Sigmoid colon (tissue), 7 donors: ENCODE measurements at places on chromosomes 1 and 21. TPM values are rescaled to one million over a fixed set of nuclear protein-coding genes. Genes with fewer than 3 reads are reported as not detected.

- no peak for DNase-seq
These were observed 106.8 kb downstream of the ZBTB18 start for GRCh38 chr1:244157731-244158438.

DNA sequence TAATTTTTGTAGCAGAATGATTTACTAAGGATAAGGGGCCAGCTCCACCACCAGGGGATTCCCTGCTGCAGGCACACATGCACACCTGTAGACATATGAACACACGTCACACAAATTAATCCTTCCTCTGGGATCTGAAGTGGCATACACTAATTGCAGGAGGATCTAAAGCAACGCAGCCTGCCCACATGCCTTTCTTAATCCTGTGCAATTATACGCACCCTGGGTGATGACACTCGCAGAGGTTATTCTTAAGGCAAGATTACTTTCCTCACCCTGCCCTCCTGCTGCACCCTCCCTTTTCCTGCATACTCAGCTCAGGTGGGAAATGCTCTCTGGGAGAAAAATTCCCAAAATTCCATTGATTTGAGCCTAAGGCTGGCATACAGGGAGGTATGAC is 7.5 kb upstream of the LORICRIN start:
- DNase-seq, result no peak

DNA sequence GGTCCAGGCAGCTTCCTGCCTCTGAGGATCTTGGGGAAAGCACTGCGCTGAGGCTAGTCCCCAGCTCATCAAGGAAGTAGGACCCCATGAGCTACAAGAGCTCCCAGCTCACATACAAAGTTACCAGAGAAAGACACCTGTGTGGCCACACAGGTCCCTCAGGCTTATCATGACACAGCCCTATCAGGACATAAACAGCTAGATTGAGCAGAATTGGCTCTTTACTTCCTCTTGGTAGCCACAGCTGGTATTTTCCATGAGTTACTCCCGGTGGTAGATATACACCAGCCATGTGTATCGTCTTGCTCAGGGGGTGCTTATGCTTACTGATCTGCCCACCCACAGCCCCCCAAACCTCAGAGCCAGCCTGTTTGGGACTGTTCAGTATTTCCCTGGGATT is 1.2 kb downstream of the LENEP start:
- DNase-seq, result no peak

GRCh38 chr1:161427733-161428516 is 60.2 kb upstream of the CFAP126 start:
- DNase-seq, result no peak

DNA sequence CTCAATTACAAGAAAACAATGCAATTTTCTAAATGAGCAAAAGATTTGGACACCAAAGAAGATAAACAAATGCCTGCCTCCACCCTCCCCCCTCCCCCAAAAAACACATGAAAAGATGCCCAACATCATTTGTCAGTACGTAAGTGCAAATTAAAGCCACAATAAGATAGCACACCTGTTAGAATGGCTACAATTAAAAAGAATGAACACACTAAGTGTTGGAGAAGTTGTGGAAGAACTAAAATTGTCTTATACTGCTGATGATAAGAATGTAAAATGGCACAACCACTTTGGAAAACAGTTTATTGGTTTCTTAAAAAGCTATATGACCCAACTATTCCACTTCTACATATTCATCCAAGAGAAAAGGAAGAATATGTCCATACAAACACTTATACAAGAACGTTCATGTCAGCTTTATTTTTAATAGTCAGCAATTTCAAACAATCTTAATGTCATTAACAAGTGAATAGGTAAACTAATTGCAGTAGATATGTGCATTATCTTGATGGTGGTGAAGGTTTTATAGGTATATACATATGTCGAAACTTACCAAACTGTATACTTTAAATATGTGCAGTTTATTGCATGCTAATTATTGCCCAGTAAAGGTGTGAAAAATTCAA is 10.4 kb downstream of the IL20 start:
- DNase-seq, result no peak

DNA sequence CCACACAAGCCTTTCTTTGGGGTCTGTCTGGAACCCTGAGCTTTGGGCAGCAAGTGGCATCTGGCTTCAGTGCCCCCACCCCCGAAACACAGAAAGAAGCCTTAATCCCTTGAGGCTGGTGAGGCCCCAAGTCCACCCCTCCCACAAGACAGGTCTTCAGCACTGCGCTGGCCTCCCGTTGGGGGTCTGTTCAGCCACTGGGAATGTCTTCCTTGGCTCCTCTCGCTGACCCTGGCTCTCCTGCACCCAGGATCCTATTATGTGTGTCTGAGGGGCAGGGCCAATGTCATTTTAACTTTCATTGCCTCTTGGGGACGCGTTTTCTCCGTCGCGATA is 26.9 kb downstream of the ATP8B2 start:
- DNase-seq, result no peak

DNA sequence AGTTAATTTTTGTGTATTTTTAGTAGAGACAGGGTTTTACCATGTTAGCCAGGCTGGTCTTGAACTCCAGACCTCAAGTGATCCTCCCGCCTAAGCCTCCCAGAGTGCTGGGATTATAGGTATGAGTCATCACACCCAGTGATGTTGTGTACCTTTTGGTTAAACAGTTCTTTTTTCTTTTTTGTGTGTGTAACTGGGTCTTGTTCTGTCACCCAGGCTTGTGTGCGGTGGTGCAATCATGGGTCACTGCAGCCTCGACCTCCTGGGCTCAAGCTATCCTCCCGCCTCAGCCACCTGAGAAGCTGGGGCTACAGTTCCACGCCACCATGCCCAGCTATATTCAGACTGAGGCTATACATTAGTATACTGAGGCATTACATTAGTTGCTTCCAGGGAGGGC is 37.8 kb downstream of the GABPB2 start:
- DNase-seq, result no peak

GRCh38 chr1:114338191-114338890 is 172.7 kb downstream of the TRIM33 start:
- no peak for DNase-seq

GRCh38 chr1:23224739-23225648 is 7.7 kb upstream of the HTR1D start:
- DNase-seq, result no peak

- DNase-seq, result no peak
These were observed 28.3 kb upstream of the KCNK2 start for GRCh38 chr1:215054266-215054665.

- no peak for DNase-seq
These were observed 26.4 kb upstream of the EVA1B start for GRCh38 chr1:36349839-36350238.

- DNase-seq, result peak; percentile 89
These were observed at the start of gene DIPK1A for GRCh38 chr1:92961131-92961895. Gene DIPK1A (minus strand): TSS chr1:92961462. CDS start chr1:92961429, 33 bp downstream.

GRCh38 chr1:219235903-219236481 is 62.3 kb downstream of the LYPLAL1 start:
- no peak for DNase-seq

GRCh38 chr1:42830631-42831030 is 13.4 kb upstream of the SVBP start:
- DNase-seq, result no peak

- DNase-seq, result no peak
These were observed 80.5 kb upstream of the PRMT6 start for GRCh38 chr1:106975944-106976343.

GRCh38 chr1:174692313-174692712 is 244.5 kb downstream of the GPR52 start:
- no peak for DNase-seq

GRCh38 chr1:81757398-81758020 is 43.2 kb upstream of the ADGRL2 start:
- no peak for DNase-seq

GRCh38 chr1:214579183-214579582 is 23.8 kb upstream of the CENPF start:
- no peak for DNase-seq

GRCh38 chr21:17461014-17461413 is 51.8 kb upstream of the CXADR start:
- DNase-seq, result no peak

DNA sequence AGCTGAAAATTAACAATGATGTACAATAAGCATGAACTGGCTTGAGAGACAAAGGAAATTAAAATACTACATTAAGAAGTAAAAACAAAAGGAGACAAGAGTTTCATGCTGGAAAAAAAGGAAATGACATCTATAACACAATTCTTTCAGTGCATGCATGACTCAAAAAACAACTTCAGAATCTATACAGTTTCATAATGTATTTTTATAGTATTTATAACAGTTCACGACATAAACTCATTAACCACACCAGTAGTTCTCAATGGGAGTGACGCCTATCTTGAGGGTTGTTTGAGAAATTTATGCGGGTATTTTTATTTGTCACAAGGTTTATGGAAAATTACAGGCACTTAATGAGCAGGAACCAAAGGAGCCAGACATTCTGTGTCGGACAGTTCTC is 168.5 kb downstream of the SMYD3 start:
- DNase-seq, result no peak

DNA sequence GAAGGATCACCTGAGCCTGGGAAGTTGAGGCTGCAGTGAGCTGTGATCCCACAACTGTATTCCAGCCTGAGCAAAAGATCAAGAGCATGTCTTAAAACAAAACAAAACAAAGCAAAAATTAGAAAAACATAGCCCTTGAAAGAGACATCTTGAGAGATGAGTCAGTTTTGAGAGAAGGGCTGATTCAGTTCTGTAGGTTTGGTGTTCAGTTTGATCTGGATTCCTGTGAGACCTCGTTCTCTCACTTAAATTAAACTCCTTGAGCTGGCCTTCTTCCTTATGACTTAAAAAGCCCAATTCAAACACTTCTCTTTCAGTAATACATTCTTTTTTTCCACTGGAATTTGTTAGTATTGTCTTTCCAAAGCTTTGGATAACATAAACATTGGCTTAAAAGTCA is 164.2 kb downstream of the NRIP1 start:
- no peak for DNase-seq

- no peak for DNase-seq
These were observed 6.4 kb downstream of the PADI3 start for GRCh38 chr1:17255336-17255735.

GRCh38 chr1:37472281-37472680 is 2.1 kb upstream of the ZC3H12A start:
- DNase-seq, result no peak

ZC3H11A gene
- total RNA-seq, result 111 TPM

LY9 gene
- total RNA-seq, result not detected

BARHL2 gene
- not detected for total RNA-seq

TMEM269 gene
- not detected for total RNA-seq

CEPT1 gene
- total RNA-seq, result 28.2 TPM

TNNI3K gene
- total RNA-seq, result 1.6 TPM

KCNQ4 gene
- total RNA-seq, result 9.5 TPM

OR2L3 gene
- total RNA-seq, result 0.27 TPM

TPTE gene
- not detected for total RNA-seq

INTS3 gene
- total RNA-seq, result 53.7 TPM

STYXL2 gene
- total RNA-seq, result not detected
